ENCODE measurements at places on chromosomes 7 and 10. TPM values are rescaled to one million over a fixed set of nuclear protein-coding genes. Genes with fewer than 3 reads are reported as not detected.

The ETV1 gene
- 68.2 TPM for total RNA-seq

The AGBL3 gene
- total RNA-seq = 10.3 TPM

The IPMK gene
- 23.2 TPM for total RNA-seq

The ADARB2 gene
- 8.8 TPM for total RNA-seq

The VPS37D gene
- total RNA-seq = 19.4 TPM

The C10orf53 gene
- not detected for total RNA-seq

The HGF gene
- total RNA-seq = 8.8 TPM
